ENCODE measurements at places on chromosomes 16 and 17.

DNA sequence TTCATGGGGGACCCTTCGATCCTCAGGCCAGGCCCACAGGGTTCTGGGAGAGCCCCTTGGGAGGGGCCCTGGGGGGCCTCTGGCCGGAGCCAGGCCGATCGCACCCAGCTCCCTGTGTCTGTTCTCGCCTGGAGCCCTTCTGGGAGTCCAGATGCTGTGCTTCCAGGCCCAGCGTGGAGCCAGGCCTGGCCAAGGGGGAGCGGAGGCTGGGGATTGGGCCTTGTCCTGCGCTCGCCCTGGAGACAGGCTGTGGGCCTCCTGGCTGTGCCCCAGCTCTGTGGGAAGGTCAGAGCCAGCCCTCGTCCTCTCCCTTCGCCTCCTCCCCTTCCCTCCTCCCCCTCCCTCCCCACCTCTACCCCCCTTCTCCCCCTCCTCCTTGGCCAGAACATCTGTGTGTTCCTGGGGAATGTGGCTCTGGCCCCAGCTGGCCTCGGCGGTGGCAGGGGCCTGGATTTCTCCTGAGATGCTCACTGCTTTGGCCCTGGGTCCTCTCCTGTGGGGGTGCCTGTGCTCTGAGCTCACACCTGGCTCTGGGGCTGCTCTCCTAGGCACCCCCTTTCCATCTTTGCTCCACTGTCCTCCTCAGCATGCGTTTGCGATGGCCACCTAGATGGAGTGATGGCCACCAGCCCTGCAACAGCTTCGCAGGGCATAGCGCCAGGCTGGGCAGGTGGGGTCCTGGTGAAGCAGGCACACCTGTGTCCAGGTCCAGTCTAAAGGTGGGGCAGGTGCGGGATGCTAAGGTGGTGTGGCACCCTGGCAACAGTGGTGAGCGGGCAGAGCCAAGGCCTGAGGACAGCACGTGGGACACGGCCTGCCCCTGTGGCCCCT is 90.6 kb upstream of the CIBAR2 start:
- DNase-seq = no peak

DNA sequence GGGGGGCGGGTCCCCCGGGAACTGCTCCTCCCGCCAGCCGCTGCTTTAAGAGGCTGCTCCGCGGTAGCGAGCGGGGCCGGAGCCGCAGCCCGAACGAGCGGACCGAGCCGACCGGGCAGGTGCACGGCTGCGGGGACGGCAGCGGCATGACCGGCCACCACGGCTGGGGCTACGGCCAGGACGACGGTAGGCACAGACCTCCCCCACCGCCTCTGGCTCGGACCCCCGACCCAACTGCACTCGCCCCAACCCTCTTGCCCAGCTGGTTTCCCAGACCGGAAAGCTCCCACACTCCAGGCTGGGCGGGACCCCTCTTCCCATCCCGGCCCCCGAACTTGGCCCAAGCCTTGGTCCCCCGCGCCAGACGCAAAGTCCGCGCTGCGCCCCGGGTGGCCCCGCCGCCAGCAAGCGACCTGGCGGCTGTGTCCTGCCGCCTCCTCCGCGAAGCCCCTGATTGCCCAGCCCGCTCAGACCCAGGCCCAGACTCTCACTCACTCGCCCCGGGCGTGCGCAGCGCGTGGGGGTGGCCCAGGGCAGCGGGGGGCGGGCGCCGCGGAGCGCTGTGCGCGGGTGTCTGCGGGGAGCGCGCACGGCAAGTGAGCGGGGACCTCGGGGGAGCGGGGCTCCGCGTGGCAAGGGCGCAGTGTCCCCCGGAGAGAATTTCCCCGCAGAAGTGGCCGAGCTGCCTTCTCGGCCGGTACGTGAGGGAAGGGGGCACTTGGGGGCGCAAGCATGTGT is at the start of gene CA7:
CA7 (plus strand) TSS at position 73 of the 738 bp plus-strand sequence; CDS start at position 147, 74 bp downstream.
- DNase-seq = no peak

- no peak for DNase-seq
These were observed 231.2 kb downstream of the KATNIP start for GRCh38 chr16:27781195-27781524.

DNA sequence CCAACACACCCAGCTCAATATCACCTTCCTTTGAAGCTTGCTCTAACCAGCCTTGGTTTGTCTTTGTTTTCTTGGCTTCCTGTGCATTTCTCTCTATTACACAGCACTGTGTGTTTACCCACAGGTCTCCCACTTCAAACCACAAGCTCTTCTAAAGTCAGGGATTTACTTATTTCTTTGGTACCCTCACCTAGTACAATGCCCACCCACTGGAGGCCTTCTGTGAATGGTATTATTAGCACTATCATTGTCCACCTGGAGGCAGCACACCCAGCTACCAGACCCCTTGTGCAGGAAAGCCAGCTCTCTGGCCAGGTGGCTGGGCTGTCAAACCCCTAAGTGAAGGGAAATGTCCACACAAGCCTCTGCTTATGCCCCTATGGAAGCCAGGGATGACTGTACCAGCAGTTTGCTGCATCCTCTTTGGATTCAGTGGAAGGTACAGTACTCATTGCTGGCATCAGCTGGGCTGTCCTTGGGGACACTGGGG is 9.4 kb upstream of the TOP2A start:
- DNase-seq = no peak

GRCh38 chr17:30164531-30164930 is 47.9 kb downstream of the NSRP1 start:
- DNase-seq = no peak

DNA sequence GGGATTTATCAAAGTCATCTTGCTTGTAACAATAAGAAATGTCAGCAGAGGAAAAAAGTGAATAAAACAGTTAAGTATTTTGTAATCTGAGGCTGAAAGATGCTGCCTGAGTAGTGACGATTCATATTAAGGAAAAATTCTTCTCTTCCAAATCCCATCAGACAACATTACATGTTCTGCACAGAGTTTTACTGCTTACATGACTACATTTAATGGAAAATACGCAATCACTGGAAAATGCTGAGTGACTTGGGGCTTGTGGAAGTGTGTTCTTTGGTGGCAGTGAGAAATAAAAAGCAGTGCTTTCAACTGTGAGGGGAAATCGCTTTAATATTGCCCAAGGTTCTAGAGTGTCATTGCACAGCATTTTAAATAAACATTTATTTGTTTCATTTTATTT is 1025.2 kb upstream of the GOT2 start:
- DNase-seq = no peak

DNA sequence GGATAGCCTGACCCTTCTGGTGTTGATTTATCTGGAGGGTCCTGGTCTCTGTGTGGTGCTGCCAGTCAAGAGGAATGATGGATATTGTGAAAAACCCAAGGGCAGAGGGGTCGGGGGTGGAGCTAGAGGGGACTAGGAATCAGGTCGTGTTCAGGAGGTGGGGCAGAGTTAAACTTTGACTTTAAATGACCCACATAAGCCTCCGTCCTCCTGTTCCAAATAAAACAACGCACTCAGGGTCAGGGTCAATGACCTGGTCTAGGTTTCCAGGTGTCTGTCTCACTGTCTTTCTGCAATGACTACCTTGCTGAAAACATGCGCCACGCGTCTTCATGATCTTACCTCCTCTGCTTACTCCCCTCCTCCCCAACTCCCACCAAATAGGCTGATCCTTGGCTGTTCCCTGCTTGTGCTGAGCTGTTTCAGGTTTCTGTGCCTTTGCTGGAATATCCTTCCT is 14.7 kb downstream of the AOC3 start:
- DNase-seq = no peak

GRCh38 chr16:64307431-64307830 is 814.4 kb downstream of the CDH11 start:
- no peak for DNase-seq

DNA sequence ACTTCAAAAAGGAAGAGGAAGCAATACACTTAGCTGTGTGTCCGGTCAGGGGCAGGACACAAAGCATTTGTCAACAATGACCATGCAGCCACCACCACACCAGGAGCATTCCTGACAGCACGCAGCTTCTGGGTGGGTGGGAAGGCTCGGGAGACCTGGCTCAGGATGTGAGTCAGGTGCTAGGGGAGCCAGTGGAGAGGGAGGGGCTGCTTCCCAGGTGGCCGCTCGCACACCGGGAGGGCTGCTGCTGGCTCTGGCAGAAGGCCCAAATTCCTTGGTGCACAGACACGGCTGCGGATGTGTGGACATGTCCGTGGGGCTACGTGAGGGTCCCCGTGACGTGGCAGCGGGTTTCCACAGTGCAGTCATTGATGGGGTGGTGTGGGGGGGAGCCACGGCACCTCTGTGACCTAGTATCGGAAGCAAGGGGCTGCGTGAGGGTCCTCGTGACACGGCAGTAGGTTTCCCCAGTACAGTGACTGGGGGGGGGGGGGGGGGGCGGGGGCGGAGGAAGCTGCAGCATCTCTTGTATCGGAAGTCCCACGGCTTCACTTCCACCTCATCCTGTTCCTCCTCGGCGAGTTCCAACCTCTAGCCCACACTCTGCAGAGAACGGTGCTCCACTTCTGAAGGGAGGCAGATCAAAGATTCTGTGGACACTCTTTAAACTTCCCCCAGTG is 112.8 kb downstream of the ZNF778 start:
- DNase-seq = no peak

DNA sequence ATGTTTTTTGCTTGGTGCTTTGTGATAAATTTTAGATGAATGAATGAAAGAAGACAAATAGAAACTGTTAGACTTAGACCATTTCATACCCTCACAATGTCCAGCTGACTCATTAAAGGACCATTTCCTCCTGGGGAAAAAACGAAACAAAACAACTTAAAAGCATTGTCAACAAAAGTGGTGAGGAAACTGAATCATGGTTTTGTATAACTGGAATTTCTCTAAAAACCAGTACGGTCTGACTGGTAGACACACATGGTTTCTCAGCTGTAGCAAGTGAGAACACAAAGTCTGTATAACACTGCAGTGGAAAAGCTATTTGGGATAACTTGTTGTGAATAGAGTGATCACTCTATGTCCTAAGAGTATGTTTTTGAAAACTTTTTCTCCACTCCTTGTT is 5.3 kb upstream of the DDX52 start:
- no peak for DNase-seq

All from NCI-H187 (cell line).